ENCODE measurements at places on chromosomes 3 and 15. TPM values are rescaled to one million over a fixed set of nuclear protein-coding genes. Genes with fewer than 3 reads are reported as not detected.

DNA sequence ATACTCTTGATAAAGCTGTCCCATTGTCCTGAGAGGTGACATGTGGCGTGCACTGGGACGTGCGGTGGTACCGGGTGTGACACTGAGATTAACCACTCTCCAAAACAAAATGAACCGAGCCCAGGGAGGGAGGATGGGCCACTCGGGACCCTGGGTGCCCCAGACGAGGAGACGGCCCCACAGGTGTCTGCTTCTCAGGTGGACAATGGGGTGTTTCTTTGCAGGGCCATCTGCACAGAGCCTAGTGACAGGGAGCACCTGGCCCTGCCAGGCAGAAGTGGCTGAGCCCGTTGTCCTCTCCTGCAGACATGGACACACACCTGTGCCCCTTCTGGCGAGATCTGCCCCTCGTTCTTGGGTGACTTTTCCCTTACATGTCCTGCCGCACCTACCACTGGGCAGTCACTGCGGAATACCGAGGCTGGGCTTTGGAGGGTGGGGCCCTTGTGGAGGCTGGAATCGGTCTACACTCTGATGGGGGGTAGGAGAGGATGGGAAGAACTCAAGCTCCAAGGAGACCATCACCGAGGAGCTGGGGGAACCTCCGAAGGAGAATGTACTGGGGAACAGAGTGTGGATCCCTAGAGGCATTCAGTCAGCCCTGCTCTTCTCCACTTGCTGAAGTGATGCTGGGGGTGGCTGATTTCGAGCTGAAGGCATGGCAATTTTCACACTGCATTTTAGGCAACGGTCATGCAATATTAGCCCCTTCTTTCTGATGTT is 153.5 kb downstream of the ATP10A start:
- no peaks in the 10 kb centered on the region for H3K4me1 ChIP-seq
- H3K27me3 ChIP-seq: no peaks in the 10 kb centered on the region
- H3K4me3 ChIP-seq: no peak overlapping the region
- no peak overlapping the region for H3K27ac ChIP-seq
- DNase-seq: no peak

DNA sequence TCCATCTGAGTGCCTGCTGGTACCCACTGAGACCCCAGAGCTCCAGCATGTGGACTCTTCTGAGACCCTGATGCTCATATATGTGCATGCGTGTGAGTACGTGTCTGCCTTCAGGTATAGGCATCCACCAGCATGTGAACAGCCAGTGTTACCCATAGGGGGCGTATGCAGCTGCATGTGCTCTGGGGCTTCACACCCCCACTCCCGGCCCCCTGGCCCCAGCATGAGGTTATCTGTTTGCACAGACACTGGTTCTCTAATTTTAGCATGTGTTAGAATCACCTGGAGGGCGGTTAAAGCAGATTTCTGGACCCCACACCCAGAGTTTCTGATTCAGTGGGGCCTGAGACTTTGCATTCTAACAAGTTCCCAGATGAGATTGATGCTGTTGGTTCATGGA is 824 bp upstream of the CILP start:
- H3K4me3 ChIP-seq: no peak overlapping the region
- peak; percentile 33 for DNase-seq
- H3K27ac ChIP-seq: no peak overlapping the region
- no peaks in the 10 kb centered on the region for H3K36me3 ChIP-seq
- H3K4me1 ChIP-seq: no peaks in the 10 kb centered on the region

- peak; percentile 57 for DNase-seq
- peak overlapping the region; percentile 95 for H3K4me3 ChIP-seq
- peaks cover 50% of the 10 kb centered on the region for H3K36me3 ChIP-seq
- H3K4me1 ChIP-seq: peaks cover 55% of the 10 kb centered on the region
- H3K27me3 ChIP-seq: no peaks in the 10 kb centered on the region
- H3K27ac ChIP-seq: peak overlapping the region; percentile 94
Measured at GRCh38 chr15:92883163-92883875, 16.8 kb upstream of the CHD2 start.

DNA sequence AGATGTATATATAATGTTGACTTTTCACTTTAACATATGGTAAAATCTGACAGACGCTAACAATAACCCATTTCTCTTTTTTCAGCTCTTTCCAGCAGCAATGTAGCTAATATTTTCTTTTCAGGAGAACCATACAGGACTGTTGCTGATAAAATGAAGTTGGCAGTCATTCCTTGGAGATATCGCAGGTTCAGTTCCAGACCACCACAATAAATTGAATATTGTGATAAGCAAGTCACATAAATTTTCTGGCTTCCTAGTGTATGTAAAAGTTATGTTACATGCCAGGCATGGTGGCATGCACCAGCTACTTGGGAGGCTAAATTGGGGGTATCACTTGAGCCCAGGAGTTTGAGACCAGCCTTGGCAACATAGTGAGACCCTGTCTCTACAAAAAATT is 31.9 kb upstream of the TM4SF1 start:
- DNase-seq: no peak
- peaks cover 7% of the 10 kb centered on the region for H3K27me3 ChIP-seq
- no peak overlapping the region for H3K4me3 ChIP-seq
- no peaks in the 10 kb centered on the region for H3K4me1 ChIP-seq
- H3K36me3 ChIP-seq: no peaks in the 10 kb centered on the region

DNA sequence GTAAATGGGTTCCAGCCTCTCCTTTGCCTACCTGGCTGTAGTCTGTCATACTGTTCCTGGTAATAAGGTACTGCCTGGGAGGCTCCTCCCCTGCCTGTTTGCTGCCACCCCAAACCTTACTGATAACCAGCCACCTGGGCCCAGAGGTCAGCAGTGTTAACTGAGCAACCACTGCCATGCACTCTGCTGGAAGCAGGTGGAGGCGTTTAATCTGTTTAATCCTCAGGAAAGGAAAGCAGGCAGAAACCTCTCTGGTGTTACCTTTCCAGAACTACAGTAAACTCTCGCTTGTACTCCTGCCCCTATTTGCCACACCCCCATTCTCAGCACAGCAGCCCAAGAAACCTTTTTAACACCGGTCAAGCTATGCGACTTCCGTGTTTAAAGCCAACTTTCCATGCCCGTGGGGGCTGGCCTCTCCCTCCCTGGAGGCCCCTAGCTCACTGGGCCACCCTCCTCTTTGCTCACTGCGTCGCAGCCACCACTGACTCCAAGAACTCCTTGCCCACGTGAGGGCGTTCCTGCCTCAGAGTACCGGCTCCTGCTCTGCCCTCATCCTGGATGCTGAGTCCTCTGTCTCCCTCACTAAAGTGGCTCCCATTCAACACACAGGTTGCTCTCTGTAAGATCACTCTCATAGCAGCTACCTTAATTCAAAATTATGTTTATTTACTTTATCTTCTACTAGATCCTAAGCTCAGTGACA is 8.3 kb downstream of the BDH1 start:
- H3K36me3 ChIP-seq: peaks cover 34% of the 10 kb centered on the region
- H3K4me1 ChIP-seq: peaks cover 6% of the 10 kb centered on the region
- H3K27me3 ChIP-seq: no peaks in the 10 kb centered on the region

DNA sequence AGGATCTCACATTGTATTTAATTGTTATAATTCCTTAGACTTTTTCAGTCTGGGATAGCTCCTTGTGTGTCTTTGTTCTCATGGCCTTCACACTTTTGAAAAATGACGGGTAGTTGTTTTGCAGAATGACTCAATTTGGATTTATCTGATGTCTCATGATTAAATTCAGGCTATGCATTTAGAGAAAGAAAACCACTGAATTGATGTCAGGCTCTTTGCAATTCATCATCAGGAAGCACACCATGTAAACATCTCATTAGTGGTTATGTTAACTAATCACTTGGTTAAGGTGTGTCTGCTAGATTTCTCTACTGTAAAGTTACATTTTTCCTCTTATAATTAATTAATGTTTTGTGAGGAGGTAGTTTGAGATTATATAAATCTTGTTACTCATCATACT is 8.0 kb upstream of the SLC22A13 start:
- no peak overlapping the region for H3K27ac ChIP-seq
- no peaks in the 10 kb centered on the region for H3K27me3 ChIP-seq
- peaks cover 44% of the 10 kb centered on the region for H3K4me1 ChIP-seq

- H3K27ac ChIP-seq: no peak overlapping the region
- no peak overlapping the region for H3K4me3 ChIP-seq
- H3K27me3 ChIP-seq: no peaks in the 10 kb centered on the region
- no peaks in the 10 kb centered on the region for H3K36me3 ChIP-seq
Measured at GRCh38 chr3:132218817-132219755, 98.1 kb upstream of the ACP3 start.

- H3K27me3 ChIP-seq: peaks cover 3% of the 10 kb centered on the region
- no peak overlapping the region for H3K27ac ChIP-seq
- DNase-seq: no peak
- peaks cover 17% of the 10 kb centered on the region for H3K36me3 ChIP-seq
Measured at GRCh38 chr3:45080824-45081223, 54.7 kb downstream of the CLEC3B start.

Gene SLC27A2
- total RNA-seq: 9.9 TPM

Gene HHATL
- total RNA-seq: not detected
